Activated CD8-positive, alpha-beta memory T cell treated with anti-CD3 and anti-CD28 coated beads, Interleukin-2, amount 50 U/mL, for 48 hours (primary cell): ENCODE measurements at places on chromosomes 11 and 22.
A peak's percentile ranks its signal among the peaks of the same experiment; 100 is the strongest.

GRCh38 chr11:69711822-69712801 is 8.3 kb upstream of the FGF19 start:
- no peak for DNase-seq

GRCh38 chr11:73237471-73238290 is 19.6 kb downstream of the P2RY2 start:
- DNase-seq, result no peak

DNA sequence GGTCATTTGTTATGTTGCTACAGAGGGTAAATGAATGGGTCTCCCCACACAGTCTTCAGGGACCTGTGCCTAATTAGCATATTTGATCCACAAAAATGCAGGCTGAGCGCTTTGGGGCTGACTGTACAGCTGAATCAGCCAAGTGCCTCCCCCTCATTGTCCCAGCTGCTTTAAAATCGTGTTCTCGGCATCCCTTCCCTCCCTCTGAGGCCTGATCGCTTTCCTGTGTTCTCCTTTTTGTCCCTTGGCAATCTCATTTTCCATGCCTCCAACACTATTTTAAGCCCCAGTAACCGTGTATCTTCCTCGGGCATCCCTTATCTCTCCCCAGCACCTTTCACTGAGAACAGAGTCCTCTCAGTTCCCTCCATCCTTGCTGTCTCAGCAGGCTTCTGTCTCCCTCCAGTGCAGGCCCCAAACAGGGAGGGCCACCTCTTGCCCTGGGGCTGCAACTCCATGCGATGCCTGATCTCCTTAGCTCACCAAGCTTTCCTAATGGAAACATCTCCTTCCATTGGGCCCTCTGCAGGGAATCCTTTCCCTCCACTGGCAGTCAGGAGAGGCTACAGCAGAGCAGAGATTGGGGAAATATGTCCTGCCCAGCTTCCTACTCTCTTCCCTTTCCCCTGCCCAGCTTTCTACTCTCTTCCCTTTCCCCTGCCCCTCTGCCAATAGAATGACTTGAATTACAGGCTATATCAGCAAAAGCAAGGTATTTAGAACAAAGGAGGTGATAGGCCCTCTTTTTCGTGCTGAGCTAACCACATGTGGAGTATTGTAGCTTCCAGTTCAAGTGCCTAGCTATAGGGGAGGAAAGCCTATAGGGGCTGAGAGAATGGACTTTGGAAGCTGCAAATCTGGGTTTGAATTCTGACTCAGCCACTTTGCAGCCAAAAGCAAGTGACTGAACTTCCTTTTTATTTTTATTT is 13.8 kb downstream of the UQCR10 start:
- DNase-seq, result no peak

GRCh38 chr22:45009606-45010531 is at the start of gene PHF21B:
PHF21B (minus strand) TSS chr22:45010005; CDS start chr22:45009549, 456 bp downstream.
- DNase-seq, result peak; percentile 78

GRCh38 chr11:132886335-132886734 is 646.0 kb downstream of the OPCML start:
- DNase-seq, result no peak

DNA sequence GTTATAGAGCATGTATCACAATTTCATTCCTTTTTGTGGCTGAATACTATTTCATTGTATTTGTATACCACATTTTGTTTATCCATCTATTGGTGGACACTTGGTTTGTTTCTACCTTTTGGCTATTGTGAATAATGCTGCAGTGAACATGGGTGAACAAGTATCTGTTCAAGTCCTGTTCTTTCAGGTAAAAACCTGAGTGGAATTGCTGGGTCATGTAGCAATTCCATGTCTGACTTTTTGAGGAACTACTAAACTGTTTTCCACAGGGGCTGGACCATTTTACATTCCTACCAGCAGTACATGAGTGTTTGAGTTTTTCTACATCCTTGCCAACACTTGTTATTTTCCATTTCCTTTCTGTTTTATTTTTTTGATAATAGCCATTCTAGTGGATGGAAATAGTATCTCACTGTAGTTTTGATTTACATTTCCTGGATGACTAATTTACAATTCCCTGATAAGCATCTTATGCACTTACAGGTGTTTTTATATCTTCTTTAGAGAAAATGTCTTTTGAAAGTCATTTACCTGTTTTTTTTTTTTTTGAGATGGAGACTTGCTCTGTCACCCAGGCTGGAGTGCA is 12.2 kb downstream of the CABIN1 start:
- no peak for DNase-seq

- DNase-seq, result no peak
Observed at GRCh38 chr11:105149477-105149876, 9.9 kb upstream of the CARD18 start.

DNA sequence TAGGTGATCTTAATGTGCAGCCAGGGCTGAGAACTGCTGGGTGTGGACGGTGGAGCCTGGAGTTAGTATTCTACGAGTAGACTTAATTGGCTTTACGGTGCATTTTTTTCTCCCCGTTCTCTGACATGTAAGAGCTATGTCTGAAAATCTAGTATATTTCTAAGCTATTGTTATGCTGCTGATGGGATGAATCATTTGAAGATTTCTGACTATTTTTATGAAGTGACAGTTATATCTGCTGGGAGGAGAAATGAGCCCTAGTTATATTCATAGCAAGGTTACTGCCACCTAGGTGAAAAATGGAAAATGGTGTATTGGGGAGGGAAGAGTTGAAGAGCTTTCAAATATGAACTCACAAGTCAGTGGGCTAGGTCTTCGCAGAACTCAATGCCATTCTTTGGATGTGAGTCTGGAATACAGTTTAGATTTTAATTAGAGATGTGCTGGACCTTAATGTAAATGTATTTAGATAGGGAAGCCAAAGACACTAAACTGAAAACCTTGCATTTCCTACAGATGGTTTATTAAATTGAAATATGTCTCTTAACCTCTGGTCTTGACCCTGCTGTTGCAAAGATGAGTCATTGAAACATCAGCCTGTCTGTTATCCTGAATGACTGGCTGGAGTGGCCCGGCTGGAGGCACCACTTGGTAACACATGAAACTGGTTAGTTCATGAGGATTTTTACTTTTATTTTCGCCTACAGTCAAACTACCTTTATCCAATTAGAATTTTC is 293.7 kb downstream of the DDX10 start:
- DNase-seq, result no peak

- DNase-seq, result no peak
Observed at GRCh38 chr22:31901388-31902137, 42.8 kb upstream of the YWHAH start.

GRCh38 chr11:105862736-105863367 is 159.2 kb downstream of the MSANTD4 start:
- DNase-seq, result no peak

DNA sequence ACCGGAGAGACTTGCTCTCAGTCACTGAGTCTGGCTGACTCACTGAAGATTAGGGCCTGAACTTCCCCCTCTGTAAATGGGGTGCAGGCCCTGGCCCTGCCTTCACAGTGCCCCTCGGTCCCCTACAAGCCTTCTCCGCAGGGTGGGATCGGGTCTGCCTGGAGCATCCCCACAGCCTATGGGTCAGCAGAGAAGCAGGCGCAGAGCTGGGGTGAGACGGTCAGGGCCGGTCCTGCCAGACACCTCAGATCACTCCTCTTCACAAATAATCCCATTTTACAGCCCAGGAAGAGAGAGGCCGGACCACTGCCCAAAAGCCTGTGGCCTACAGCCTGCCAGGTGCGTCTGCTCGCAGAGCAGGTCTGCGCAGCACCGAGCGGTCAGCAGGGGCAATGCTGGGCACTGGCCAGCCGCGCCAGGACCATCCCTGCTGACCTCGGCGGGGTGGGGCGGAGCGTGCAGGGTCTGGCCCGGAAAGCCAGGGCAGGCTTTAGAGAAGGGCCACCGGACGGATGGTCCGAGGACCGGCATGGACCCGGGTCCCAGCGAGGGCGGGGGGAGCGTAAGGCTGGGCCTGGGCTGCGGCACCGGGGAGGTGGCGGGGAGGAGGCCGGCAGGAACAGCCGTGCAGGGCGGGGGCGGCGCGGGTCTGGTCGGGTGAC is 522 bp upstream of the SEPTIN5 start:
- no peak for DNase-seq

GRCh38 chr22:19937616-19938473 is 3.7 kb upstream of the COMT start:
- DNase-seq, result no peak

- DNase-seq, result no peak
Observed at GRCh38 chr11:393219-394033, 583 bp upstream of the PKP3 start.

DNA sequence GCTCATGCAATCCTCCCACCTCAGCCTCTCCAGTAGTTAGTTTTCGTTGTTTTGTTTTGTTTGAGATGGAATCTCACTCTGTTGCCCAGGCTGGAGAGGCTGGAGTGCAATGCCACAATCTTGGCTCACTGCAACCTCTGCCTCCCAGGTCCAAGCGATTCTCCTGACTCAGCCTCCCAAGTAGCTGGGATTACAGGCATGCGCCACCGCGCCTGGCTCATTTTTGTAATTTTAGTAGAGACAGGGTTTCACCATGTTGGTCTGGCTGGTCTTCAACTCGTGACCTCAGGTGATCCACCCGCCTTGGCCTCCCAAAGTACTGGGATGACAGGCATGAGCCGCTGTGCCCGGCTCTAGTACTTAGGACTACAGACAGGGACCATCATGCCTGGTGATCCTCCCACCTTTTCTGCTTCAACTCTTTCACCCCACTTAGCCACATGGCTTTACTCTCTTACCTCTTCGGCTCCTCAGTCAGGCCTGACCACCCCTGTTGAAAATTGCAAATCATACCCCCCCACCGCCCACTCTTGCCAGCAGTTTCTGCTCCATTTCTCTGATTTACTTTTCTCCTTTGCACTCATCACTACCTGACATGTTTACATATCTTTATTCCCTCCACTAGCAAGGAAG is 157.1 kb upstream of the GRK3 start:
- no peak for DNase-seq

DNA sequence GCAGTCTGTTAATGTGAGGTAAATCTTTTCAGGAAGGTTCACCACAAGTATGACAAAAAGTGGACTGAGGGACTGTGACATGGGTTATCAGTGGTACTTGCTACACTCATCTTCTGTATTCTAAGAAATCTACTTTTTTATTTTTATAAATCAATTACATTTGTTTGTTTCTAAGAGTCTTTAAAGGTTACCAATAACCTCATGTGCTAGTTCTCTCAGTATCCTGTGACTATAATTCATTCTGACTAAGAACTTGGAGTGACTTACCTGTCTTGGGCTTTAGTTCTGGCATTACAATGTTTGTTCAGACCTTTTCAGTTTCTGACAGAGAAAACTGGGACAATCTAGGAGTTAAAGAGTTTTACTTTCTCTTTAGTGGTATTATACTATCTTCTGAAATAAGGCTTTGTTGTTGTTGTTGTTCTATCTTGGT is 108.4 kb downstream of the PDE3B start:
- DNase-seq, result no peak

DNA sequence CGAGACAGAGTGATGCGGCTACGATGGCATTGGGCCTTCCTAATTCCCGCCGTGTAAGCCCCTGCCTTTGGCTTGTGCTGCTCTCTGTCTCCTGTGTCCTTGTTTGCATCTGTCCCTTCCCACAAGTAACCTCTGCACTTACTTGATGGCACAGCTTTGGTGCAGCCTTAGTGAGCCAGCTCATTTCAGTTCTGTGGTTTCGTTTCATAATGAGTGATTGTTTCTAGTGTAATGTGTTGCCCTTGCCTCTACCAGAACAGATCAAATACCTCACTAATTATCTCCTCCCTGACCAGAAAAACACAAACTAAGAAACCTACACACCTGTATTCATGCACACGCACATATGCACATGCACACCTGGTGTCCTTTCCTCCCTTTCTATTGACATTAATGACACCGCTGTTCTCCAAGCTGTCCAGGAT is 58.8 kb downstream of the GRK3 start:
- DNase-seq, result no peak

DNA sequence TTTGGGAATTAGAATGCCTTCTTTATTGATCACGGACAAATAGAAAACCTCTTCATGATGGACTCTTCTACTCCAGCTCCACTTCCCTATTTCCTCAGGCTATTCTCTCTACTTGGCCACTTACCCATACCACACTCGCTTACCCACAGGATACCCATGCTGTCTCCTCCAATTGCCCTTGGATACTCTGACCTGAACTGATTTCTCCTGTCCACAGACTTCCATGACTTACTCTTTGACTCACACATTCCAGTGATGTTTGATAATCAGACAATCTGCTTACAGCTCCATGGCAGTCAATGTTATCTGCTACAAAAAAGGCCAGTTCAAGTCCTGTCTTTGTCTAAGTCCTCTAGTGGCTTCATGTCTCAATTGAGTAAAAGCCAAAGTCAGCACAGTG is 292.0 kb upstream of the CTSC start:
- DNase-seq, result no peak

DNA sequence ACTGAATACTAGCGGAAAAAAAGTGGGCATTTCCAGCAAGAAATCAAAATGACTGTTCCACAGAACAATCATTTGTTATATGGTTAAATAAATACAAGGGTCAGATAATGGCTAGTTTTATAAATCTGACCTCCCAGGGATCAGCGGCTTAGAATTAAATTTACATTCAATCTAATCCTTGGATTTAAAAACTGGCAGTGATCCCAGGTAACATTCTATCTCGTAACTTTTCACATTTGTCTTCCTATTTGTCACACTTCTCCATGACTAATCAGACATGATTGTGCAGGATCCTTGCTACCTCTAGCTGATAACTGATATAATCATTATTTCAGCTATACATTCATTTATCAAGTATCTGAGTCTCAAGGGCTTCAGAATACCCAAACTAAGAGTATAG is 2.9 kb upstream of the MMP3 start:
- no peak for DNase-seq

- no peak for DNase-seq
Observed at GRCh38 chr11:82796998-82797961, 63.6 kb upstream of the FAM181B start.

- DNase-seq, result no peak
Observed at GRCh38 chr11:6576471-6577373, 26.7 kb downstream of the RRP8 start.

- DNase-seq, result no peak
Observed at GRCh38 chr11:87299041-87299481, 261.3 kb downstream of the TMEM135 start.

- no peak for DNase-seq
Observed at GRCh38 chr11:66696146-66696545, 18.5 kb upstream of the RBM4B start.

DNA sequence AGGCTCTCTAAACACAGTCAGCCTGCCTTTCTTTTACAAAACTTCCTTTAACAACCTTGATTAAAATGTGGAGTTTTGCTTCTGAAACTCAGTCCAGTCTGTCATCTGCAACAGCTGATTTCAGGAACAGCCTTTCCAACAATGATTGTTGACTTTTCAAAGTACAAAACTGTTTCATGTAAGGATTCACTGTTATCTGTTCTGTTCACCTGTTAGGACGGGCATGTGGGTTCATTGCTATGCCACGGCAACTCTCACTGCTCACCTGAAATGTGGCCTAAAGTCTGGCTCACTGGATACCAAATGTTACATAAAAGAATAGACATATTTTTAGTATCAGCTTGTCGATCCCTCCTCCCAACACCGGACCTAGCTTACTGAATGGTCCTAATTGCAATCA is 242.8 kb downstream of the LUZP2 start:
- DNase-seq, result no peak

- DNase-seq, result no peak
Observed at GRCh38 chr11:61860054-61860903, 31.1 kb downstream of the FADS3 start.
